Renal pelvis (tissue), 12 donors: ENCODE measurements at places on chromosomes 7 and 10. TPM values are rescaled to one million over a fixed set of nuclear protein-coding genes. Genes with fewer than 3 reads are reported as not detected.

The TRPV6 gene
- polyA plus RNA-seq = 16.9 TPM

The NUTM2E gene
- polyA plus RNA-seq = 1.2 TPM

The THNSL1 gene
- polyA plus RNA-seq = 12.9 TPM

The GSTO1 gene
- 92.9 TPM for polyA plus RNA-seq
